ENCODE measurements at places on chromosomes 13 and 19. TPM values are rescaled to one million over a fixed set of nuclear protein-coding genes. Genes with fewer than 3 reads are reported as not detected.
A peak's percentile ranks its signal among the peaks of the same experiment; 100 is the strongest.

Gene GPC6
- total RNA-seq = 80.4 TPM

Gene NPAS1
- total RNA-seq = 15.6 TPM

Gene NDUFA7
- 86.2 TPM for total RNA-seq

Gene PNMA8A
- total RNA-seq = 32.5 TPM

GRCh38 chr13:73585236-73585635, 526.4 kb downstream of the KLF5 start:
- DNase-seq = no peak
- no peak overlapping the region for H3K4me3 ChIP-seq
- no peaks in the 10 kb centered on the region for H3K36me3 ChIP-seq
- no peak overlapping the region for H3K27ac ChIP-seq
- no peaks in the 10 kb centered on the region for H3K27me3 ChIP-seq

- peaks cover 3% of the 10 kb centered on the region for H3K36me3 ChIP-seq
- DNase-seq = no peak
- H3K27ac ChIP-seq = no peak overlapping the region
- H3K4me3 ChIP-seq = peak overlapping the region; percentile 76
Measured at GRCh38 chr19:36258028-36258875, 43.3 kb downstream of the ZNF146 start.

DNA sequence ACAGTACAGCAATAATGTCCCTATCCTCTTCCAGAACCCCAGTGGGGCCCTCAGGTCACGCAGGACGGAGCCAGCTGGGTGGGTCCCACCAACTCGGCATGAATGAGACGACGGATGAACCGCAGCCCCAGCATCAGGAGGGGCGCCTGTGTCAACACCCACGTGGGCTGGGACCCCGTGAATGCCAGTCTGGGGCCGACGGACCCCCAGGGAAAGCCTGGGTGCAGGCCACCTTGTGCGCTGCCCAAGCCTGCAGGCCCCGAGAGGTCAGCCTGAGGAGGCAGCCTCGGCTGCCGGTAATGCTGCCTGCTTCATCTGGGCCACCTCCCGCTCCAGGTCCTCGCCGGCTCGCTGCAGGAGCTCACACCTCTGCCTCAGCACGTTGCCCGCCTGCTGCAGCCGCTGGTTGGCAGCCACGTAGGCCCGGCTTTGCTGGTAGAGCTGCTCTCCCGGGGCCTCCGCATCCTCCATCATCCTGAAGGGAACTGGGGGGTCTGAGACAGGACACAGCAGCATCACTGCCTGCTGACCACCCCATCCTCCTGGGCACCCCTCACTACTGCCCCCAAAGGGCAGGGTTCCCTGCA, 4.2 kb downstream of the C19orf25 start:
- DNase-seq = no peak
- H3K36me3 ChIP-seq = peaks cover 21% of the 10 kb centered on the region
- H3K27me3 ChIP-seq = peaks cover 35% of the 10 kb centered on the region
- H3K27ac ChIP-seq = no peak overlapping the region
- H3K4me3 ChIP-seq = no peak overlapping the region

- no peak for DNase-seq
- no peaks in the 10 kb centered on the region for H3K27me3 ChIP-seq
- H3K27ac ChIP-seq = no peak overlapping the region
- H3K4me1 ChIP-seq = peaks cover 23% of the 10 kb centered on the region
- peak overlapping the region; percentile 76 for H3K4me3 ChIP-seq
Measured at GRCh38 chr19:15318241-15318691, 14.1 kb downstream of the BRD4 start.

GRCh38 chr13:62014299-62014698, 598.6 kb upstream of the PCDH20 start:
- no peak overlapping the region for H3K4me3 ChIP-seq
- no peaks in the 10 kb centered on the region for H3K27me3 ChIP-seq
- no peaks in the 10 kb centered on the region for H3K36me3 ChIP-seq
- no peaks in the 10 kb centered on the region for H3K4me1 ChIP-seq
- no peak overlapping the region for H3K27ac ChIP-seq

DNA sequence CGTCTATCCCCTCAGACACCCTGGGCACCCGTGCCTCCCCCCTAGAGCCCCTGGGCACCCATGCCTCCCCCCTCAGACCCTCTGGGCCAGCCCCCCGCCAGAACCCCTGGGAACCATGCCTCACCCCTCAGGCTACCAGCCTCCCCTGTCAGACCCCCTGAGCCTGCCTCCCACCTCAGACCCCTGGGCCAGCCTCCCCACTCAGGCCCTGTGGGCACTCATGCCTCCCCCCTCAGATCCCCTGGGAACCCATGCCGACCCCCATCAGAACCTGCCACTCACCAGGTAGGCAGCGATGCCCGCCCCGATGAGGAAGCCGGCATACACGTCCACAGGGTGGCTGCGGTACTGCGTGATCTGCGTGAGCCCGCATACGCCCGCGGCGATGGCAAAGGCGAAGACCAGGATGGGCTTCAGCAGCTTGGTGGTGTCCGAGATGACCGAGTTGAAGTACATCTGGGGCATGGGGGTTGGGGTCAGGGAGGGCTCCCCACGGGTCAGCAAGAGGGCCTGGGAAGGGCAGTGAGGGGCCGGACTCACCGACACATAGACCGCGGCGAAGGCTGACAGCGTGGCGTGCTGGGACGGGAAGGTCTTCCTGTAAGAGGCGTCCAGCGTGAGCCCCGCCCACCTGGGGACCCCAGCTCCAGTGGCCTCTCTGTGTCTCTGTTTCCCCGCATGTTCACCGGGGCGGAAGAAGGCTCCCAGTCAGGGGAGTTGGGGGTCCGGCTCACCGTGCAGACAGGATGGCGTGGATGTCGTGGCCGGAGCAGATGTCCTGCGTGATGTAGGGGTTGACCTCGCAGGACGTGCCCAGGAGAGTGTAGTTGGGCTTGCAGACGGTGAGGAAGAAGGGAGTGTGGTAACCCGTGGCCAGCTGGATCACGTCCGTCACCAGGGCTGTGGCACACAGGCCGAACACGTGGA, 7.3 kb downstream of the PLPPR3 start:
- peak; percentile 71 for DNase-seq
- no peak overlapping the region for H3K4me3 ChIP-seq
- no peak overlapping the region for H3K27ac ChIP-seq
- no peaks in the 10 kb centered on the region for H3K4me1 ChIP-seq

DNA sequence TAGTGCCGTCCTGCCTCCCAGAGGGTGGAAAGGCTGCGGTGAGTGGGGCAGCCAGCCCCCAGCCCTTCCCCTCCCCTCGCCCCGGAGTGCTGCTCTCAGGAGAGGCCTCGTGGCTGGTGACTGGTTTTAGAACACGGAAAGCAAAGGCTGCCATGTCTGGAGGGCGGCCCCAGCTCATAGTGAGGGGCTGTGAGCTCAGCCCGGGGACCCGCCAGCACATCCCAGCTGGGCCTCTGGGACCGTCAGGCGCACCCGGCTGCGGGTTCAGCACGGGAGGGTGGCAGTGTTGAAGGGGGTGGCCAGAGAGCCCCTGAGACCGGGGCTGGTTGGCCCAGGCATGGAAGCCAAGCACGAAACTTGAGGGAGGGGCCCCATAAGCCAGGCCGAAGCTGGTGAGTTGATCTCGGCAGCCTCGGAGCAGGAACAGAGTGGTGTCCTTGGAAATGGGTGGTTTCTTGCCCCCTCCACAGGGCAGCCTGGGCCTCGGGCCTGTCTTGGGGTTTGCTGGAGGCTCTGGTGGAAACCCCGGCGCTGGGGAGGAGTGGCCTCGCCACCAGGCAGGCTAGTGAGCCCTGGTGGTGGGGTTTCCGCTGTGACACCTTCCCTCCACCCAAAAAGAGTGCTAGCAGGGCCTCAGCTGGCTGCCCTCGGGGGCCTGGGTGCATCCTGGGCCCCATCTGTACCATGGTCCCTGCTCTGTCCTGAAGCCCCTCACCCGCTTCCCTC, 157.7 kb downstream of the KDM4B start:
- H3K4me3 ChIP-seq = no peak overlapping the region
- peaks cover 8% of the 10 kb centered on the region for H3K4me1 ChIP-seq

Measured in endodermal cell (in vitro differentiated cells).